Ascending aorta (tissue), 2 donors: ENCODE measurements at places on chromosomes 13 and 19.

- DNase-seq = no peak
Observed at GRCh38 chr13:26222520-26223046, 469 bp upstream of the RNF6 start.

DNA sequence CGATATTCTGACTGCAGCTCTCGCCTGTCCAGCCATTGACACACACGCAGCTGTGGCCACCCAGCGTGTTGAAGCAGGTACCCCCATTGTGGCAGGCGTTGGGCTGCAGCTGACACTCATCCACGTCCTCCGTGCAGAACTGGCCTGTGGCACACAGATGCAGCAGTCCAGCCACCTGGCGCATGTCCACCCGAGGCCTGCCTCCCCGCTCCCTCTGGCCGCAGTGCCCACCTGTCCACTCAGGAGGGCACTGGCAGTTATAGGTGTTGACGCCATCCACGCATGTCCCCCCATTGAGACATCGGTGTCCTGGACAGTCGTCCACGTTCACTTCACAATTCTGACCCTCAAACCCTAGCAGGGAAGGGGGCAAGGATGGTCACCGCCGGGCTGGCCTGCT is 9.3 kb downstream of the NOTCH3 start:
- DNase-seq = no peak

DNA sequence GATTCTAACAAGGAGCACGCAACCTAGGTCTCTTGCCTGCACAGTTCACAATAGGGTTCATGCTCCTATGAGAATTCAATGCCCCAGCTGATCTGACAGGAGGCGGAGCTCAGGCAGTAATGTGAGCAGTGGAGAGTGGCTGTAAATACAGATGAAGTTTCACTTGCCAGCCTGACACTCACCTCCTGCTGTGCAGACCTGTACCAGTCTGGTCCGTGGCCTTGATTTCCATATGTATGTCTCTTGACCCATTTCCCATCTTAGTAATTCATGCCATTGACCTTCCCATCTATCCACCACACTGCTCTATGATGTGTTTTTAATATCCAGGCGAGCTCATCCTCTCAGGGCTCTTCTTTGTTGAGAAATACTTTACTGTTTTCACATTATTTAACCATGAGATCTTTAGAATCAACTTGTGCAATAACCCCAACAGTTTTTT is 95.2 kb downstream of the LRCH1 start:
- DNase-seq = no peak

DNA sequence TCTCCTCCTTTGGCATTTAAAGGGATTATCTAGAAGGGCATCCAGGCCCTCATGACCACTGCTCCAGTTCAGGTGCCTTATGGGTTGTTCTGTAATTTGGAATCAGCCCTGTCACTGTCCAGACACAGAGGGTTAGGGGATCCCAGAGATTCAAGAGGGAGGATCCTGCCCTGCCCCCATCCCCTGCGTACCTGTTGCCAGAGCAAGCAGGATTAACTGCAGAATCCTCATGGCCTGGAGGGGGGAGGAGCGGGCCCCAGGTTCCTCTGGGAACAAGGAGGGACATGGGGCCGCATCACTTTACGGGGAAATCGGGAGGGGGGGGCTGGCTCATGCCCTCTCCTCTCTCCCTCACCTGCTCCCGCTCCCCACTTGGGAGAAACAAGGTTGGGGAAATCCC is 1.0 kb downstream of the KLK11 start:
- no peak for DNase-seq

DNA sequence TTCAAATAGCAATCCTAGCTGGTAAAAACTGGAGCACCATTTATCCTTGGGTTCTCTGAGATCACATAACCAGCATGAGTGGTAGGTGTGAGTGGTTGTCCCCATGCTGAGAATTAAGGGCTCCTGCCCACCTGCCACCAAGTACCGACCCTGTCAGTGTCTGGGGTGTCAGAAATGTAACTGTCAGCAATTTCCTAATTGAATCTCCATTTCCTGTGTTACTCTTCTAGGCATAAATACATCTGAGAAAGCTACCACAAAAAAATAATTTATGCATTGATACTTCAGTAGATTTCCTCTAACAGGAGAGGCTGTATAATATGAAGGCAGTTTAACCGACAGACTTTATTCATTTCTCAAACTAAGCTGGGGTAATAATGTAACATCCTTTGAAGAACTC is 25.1 kb downstream of the CPB2 start:
- DNase-seq = no peak

GRCh38 chr13:100537486-100537885 is 51.1 kb downstream of the GGACT start:
- no peak for DNase-seq

- no peak for DNase-seq
Observed at GRCh38 chr13:100508996-100509395, 79.6 kb downstream of the GGACT start.

DNA sequence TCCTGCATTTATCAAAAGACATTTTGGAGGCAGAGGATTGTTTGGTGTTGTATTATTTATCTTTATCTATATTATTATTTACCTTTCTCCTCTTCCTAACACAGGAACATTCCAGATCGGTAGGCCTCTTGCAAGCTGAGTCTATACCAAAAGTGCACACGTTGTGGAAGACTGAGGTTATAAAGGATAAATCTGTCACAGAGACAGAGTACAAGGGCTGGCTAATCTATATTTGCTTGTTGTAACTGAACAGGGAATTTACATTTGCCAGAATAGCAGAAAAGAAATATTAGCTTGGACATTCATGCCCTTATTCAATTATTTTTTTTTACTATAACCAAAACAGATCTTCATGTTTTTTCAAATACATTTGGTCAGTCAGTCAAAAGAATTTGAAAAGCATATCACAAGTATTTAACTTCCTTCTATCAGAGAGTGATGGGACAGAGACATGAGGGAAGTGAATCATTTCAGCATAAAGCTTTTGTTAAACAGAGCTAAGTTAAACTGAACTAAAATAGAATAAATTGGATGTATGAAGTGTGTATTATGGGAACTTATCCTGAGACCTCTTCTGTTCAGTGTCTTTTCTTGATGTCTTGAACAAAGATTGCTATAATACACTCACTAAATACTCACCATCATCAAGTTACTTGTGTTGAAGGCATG is 352.5 kb downstream of the DNAJC15 start:
- DNase-seq = no peak

DNA sequence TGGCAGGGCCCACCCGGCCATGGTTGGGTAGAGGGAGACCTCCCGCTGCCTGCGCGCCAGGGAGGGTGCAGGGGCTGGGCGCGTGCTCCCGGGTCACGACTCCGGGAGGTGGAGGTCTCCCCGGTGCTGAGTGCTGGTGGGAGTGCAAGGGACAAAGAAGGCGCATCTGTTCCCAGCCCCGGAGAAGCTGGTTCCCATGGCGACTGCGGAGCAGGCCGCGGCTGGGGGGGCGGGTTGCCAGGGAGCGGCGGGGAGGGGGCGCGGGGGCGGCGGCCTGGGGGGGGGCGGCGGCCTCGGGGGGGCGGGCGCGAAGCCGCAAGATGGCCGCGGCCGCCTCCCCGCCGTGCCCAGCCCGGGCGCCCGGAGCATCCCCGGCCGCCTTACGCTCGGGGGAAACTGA is 1.2 kb downstream of the CBARP start:
- DNase-seq = no peak

- no peak for DNase-seq
Observed at GRCh38 chr19:30360376-30361106, 11.6 kb upstream of the ZNF536 start.

- no peak for DNase-seq
Observed at GRCh38 chr19:34430738-34431625, 2.8 kb downstream of the UBA2 start.

- no peak for DNase-seq
Observed at GRCh38 chr19:31639306-31639705, 290.1 kb upstream of the TSHZ3 start.
